ENCODE measurements at places on chromosomes 4 and X. TPM values are rescaled to one million over a fixed set of nuclear protein-coding genes. Genes with fewer than 3 reads are reported as not detected.

DNA sequence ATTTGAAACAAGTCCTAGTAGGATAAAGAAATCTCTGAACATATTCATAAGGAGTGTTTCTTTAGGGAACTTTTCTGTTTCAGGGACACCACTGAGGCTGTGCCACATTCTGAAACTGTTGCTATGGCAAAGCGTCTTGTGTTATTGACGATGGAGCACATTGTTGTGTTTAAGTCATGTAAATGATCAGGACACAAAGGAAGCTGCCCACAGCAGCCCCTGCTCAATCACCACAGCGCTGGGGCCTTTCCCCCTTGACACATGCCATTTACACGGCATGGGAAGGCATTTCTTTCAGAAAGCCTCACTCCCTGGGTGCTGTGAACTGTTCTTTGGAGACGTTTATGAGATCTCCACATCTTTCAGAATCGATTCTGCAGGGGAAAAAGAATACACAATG, 39.8 kb upstream of the MID1 start:
- no peak for DNase-seq

Gene CCDC160
- total RNA-seq: 0.41 TPM

- DNase-seq: no peak
Observed at GRCh38 chrX:103817502-103817901, 14.6 kb downstream of the RAB9B start.

DNA sequence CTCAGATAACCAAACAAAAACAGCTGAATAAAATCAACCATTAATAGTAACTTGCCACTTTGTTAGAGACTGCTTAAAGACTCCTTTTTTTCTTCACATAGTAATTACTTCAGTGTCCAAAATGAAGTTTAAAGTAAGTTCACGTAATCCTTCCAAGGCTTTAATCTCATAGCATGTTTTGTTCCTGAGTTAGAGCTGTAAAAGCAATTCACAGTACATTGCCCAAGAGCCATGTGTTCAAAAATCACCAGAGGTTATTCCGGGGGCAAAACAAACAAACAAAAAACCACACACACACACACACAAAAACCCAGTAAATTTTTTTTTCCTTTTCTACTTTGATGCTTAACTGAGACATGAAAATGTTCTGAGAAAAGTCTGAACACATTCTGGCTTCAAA, 6.1 kb downstream of the GPR82 start:
- no peak for DNase-seq

Gene PAGE5
- total RNA-seq: not detected

Gene KLHL5
- 29.6 TPM for total RNA-seq

Gene SPANXA2
- total RNA-seq: 1.4 TPM

Gene FAT4
- total RNA-seq: 83.7 TPM

DNA sequence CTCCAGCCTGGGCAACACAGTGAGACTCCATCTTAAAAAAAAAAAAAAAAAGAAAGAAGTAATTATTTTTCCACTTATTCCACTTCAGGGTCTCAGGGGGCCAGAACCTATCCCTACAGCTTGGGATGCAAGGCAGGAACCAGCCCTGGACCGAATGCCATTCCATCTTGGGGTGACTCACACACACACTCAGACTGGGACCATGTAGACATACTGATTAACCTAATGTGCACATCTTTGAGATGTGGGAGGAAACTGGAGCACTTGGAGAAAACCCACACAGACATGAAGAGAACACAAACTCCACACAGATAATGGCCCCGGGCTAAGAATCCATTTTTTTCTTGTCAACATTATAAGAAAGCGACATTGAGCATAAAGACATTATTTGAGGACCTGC, 132.5 kb downstream of the PTTG2 start:
- DNase-seq: no peak

DNA sequence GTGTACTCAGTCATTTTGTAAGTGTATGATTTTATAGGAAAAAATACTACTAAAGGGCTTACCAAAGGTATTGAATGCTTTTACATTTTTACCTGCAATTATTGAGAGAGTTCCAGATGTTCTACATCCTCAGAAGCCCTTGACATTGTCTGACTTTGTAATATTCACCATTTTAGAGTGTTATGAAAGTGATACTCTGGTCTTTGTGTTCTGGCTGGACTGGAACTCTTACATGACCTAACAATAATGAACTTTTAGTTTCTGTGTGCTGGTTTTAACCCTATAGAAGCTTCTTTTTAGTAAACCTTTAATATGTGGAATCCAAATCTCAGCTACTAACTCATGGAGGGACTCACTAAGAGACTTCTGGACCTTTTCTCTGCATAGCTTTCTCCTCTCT, 478.8 kb upstream of the SPANXN1 start:
- no peak for DNase-seq

- DNase-seq: no peak
Observed at GRCh38 chr4:135277068-135277979, 1075.7 kb upstream of the PABPC4L start.

- no peak for DNase-seq
Observed at GRCh38 chr4:186840222-186840701, 116.6 kb upstream of the FAT1 start.

Gene CXorf49
- not detected for total RNA-seq

- no peak for DNase-seq
Observed at GRCh38 chr4:130296448-130296847, 1200.5 kb downstream of the C4orf33 start.

DNA sequence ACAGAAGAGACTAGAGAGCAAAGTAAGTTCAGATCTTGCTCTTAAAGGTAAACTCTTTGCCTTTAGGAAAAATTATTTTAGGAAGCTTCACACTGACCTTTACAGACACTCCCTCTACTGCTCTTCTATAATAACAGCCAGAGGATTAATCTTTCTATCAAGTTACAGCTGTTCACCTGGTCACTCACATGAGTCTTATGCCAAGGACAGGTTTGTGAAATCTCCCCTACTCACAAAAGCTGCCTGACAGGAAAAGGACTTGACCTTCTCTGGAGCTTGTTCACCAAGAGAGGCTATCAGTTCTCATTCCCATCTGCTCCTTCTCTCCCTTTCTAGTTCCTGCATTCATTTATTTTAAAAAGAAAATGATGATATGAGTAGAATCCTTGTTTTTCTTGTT, 117.3 kb downstream of the C4orf51 start:
- DNase-seq: no peak

GRCh38 chr4:88836216-88836615, 138.6 kb upstream of the NAP1L5 start:
- no peak for DNase-seq

Gene DSPP
- total RNA-seq: not detected

DNA sequence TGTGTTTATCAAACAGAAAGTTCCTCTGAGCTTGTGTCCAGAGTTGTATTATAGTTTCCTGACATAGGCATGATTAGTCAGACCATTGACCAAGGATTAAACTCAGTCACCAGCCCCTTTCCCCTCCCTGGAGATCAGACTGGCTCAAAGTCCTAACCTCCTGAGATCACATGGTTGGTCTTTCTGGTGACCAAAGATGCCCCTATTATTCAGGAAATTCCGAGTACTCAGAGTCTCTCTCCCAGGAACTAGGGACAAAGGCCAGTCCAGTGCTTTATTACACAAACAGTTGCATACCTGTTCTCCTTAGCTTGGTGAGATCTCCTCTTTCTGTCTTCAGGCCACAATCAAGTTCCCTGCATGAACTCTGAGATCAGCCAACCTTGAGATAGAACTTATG, 14.5 kb upstream of the ENPP6 start:
- DNase-seq: no peak

GRCh38 chrX:67545036-67545821, 1.4 kb downstream of the AR start:
- no peak for DNase-seq

- DNase-seq: no peak
Observed at GRCh38 chrX:48700951-48701653, 4.6 kb downstream of the SUV39H1 start.

All from thoracic aorta (tissue), 2 donors.